ENCODE measurements at places on chromosomes 3 and 15.

GRCh38 chr3:16050641-16051467 is 123.6 kb upstream of the GALNT15 start:
- DNase-seq = no peak

DNA sequence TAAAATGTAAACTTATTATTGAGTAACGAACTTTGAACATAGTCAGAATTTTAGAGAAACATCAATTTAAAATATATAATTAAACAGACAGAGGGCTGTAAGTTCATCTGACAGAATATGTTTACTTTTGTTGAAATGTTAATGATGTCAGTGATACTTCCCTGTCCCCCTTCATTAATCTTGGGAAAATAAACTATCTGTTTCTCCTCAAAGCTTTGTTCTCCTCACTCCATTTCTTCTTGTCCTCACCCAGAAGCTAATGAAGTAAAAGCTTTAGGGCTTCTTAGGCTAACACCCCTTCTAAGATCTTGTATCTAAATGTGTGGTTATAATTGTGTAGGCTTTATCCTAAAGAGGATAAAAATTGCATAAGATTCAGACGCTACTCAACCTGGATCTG is 1031.8 kb downstream of the FHIT start:
- DNase-seq = no peak

GRCh38 chr3:59818033-59818918 is 768.5 kb upstream of the CFAP20DC start:
- DNase-seq = peak; percentile 91

DNA sequence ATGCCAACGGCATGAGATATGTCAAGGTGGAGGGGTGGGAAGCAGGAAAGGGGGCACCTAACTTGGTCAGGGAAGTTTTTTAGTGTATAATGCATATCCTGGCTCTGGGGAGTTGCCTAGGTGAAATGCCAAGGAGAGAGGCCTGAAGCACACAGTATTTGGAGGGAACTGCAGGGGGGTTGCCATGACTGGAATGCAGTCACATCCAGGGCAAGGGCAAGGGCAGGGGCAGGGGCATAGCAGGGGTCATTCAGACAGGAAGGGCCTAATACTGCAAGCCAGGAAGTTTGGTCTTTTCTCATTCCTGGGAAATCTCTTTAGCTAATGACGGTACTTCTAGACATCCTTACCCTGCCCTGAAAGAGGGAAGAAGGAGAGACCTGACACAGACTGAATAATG is 60.5 kb downstream of the MYRIP start:
- DNase-seq = no peak

GRCh38 chr3:195117978-195118581 is 152.9 kb downstream of the XXYLT1 start:
- no peak for DNase-seq

- DNase-seq = no peak
Measured at GRCh38 chr15:80459380-80459779, 55.2 kb downstream of the ARNT2 start.

DNA sequence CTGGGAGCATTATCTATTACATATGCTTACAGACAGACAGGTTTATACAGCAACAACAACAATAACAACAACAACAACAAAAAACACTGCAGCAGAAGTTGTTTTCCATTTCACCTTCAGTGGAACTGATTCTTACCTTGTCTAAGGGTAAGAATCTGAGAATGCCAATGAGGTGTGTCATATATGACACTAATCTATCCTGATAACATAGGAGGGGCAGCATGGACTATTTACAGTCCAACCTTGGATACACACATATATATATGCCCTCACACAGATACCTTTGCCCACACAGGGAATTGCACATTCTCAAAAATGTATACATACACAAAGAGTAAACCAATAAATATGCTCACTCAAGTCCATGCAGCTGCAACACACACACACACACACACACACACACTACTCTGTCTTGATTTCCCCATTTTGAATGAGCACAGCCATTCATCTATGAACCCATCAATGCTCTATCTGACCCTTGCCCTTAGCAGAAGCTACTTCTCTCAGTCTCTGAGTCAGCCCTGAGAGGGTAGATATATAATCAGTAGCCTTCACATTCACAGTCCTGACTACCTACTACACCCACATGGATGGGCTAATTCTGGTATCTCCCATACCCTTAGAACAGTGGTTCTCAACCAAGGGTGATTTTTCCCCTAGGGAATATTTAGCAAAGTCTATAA is 9.7 kb upstream of the TRANK1 start:
- no peak for DNase-seq

DNA sequence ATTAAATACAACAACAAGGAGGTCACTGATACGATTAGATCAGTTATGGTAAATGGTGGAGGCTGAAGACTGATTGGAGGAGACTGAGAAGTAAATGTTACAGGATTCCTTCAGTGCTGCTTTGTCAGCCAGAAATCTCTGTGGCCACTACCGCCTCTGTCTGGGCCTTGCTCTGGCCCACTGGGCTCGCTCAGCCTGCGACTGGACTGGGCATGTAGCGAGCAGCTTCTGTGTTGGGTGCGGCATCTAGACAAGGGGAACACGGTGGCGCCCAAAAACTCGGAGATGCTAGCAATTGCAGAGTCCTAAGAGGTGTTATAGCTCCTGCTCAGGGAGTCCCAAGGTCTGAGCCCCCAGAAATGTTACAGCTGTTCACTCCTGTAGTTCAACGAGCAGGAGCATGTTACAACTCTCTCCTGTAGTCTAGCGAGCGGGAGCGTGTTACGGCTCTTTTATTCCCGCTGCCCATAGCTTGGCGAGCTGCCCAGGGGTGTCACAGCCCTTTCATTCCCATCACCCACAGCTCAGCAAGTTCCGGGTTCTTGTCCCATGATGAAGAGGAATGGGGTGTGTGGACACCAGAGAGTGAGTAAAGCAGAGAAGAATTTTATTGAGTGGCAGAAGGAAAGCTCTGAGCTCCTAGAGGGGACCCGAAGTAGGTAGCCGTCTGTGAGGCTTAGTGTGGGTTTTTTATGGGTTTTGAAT is 24.7 kb downstream of the SLC15A2 start:
- DNase-seq = no peak

DNA sequence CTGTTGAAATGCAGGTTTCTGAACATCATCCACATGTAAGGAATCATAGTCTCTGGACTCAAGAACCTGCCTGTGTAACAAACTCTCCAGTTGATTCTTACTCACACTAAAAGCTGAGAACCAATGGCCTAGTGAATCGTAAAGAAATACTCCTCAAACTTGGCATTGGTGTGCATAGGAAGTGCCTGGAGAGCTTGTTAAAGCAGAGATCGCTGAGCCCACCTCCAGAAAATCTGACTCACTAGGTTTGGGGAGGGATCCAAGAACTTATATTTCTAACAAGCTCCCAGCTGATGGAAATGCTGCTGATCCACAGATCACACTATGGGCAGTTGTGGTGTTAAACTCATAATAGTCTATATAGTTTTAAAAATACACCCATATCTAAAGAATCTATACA is 55.8 kb upstream of the LMCD1 start:
- DNase-seq = peak; percentile 93

DNA sequence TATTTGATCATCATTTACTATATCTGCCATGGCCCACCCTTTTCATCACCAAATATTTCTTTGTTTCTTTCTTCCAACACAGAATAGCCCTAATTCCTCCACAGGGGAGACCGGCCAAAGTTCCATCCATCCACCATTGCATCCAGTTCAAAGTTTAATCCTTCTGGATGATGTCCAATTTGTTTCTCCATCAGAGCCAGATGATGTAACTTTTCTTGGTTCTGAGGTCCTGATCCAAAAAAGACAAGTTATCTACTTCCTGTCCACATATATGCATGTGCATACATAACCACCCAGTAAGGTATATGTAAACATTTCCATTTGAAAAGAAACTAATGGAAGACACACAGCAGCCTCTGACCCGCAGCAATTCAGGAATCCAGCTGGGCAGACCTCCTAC is 237.3 kb downstream of the SHOX2 start:
- peak; percentile 33 for DNase-seq

- peak; percentile 22 for DNase-seq
Measured at GRCh38 chr3:131082871-131083863, 56.5 kb downstream of the NEK11 start.

- DNase-seq = no peak
Measured at GRCh38 chr15:31469786-31470525, 143.3 kb downstream of the KLF13 start.

DNA sequence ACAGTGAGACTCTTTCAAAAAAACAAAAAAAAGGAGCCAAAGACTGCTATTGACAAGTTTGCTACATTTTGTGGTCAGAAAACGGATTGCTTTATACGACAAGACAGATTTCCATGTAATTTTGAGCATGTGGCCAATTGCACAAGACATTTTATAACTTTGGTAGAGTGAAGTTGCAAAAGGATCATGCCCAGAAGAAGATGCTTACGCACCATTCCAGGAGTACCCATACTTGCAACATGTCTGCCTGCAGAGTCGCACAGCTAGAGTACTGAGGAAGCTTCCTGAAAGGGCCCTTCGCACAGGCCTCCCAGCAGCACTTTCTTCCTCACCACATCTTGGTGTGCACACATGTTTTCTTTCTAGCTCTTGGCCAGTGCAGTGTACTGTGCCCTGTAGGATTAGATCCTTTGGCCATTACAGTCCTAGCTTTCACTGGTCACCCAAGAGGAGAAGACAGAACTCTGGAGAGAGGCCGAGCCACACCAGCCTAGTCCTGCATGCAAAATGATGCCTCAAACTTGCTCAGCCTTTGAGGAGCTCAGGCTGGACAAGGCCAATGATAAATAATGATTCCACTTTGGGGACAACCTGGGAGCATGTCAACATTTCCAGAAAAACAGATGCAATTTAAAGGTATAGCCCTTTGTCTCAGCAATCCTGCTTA is 11.7 kb downstream of the CHDH start:
- DNase-seq = no peak

- DNase-seq = no peak
Measured at GRCh38 chr3:40899286-40899712, 300.0 kb upstream of the CTNNB1 start.

Data from fibroblast of the conjunctiva (primary cell).